DMS79 (cell line): ENCODE measurements at places on chromosomes 13 and 19.

- DNase-seq = no peak
These were observed 32.3 kb upstream of the MATK start for GRCh38 chr19:3818466-3818865.

DNA sequence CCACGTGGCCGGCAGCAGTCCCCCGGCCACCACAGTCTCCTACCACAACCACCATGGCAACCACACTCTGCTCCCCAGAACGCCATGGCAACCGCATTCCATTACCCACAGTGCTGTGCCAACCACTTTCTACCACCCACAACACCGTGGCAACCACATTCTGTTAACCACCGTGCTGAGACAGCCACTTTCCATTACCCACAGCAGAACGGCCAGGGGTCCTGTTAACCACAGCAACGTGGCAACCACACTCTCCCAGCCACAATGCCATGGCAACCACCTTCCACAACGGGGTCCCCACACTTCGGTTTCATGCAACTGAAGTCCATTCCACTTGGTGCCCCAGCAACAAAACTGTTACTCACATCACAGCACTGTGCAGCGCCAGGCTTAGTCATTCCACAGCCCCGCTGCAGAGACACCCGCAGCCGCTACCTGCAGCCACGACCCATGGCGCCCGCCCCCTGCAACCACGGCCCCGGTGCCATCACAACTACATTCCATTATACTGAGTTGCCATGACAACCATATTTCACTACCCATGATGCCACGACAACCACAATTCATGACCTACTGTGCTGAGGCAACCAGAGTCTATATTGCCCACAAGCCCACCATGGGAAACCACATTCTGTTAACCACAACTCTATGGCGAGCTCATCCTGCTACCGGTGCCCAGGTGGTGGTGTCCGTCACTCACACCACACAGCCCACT is 10.0 kb downstream of the DPF1 start:
- DNase-seq = no peak

DNA sequence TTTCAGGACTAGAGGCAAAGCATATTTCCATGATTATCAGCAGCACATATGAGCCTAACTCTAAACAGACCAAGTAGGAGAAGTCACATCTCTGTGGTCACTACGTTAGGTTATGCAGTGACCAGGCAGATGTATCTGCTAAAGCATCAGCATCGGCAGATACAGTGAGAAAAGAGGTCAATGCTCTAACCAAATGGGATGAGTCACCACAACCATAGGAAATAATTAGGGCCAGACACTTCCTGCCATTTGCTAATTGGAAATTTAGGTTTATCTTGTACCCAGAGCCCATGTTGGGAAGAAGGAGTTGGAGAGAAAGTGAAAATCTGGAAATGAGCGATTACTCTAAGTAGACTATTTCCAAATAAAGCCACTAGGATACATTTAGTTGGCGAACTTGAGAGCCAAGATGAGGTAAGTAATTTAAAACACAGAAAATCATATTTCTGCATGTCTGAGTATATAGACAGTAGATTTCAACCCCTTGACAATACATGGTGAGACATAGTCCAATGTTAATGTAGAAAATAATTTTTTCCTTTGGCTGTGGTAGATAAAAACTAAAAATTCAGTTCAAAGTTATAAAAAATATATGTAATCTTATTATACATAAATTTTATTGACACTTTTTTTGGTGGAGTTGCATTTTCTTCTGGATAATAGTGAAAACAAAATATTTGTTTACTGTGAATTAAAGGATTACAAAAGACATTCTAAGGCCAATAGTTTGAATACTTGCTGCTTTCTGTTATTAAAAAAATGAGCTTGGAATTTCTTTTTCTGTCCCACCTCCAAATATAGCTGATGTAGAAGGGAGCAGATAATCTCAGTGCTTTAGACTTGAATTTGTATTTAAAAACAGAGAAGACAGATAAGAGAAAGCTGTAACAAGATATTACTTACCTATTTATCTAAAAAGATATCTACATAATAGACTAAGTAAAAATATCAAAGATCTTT is 104.4 kb upstream of the CSNK1A1L start:
- no peak for DNase-seq

DNA sequence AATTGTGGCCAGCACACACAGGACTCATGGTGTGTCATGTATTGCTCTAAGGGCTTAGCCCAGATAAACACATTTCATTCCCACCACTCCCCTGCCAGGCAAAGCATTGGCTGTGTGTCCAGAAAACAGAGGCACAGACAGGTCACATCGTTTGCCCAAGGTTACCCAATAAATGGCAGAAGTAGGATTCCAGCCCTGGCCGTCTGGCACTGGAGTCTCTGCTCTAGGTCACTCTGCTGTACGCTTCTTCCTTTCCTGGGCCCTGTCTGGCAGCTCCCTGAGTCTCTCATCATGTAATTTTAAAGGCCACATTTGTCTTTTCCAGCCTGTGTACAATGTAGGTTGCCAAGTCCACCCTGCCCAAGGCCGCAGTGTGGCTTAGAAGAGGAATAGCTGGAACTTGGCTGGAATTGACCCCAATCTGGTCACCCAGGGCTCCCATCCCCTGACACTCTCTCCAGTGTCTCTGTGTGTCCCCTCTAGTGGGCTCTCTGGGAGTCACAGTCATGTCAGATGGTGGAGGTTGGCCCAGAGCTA is 264.5 kb upstream of the TSHZ3 start:
- no peak for DNase-seq
